Activated CD8-positive, alpha-beta memory T cell treated with anti-CD3 and anti-CD28 coated beads, Interleukin-2, amount 50 U/mL, for 48 hours (primary cell): ENCODE measurements at places on chromosomes 5 and 9.

DNA sequence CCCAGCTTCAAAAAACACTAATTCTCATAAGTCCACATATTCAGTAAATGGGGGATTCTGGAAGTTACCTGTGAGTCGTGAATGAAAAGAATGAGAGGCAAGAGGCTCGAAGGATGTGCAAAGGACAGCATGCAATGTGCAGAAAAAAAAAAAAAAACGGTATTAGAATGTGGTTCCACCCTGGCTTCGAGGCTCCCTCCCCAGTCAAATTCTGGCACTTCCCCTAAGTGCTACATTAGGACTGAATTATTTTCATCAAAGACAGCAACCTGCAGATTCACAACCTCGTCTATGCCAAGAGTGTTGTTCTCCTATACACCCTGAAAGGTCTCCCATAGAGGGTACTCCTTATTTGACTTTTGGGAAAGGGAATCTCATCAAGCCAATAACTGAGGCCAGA, 16.5 kb downstream of the CAPSL start:
- DNase-seq, result no peak

DNA sequence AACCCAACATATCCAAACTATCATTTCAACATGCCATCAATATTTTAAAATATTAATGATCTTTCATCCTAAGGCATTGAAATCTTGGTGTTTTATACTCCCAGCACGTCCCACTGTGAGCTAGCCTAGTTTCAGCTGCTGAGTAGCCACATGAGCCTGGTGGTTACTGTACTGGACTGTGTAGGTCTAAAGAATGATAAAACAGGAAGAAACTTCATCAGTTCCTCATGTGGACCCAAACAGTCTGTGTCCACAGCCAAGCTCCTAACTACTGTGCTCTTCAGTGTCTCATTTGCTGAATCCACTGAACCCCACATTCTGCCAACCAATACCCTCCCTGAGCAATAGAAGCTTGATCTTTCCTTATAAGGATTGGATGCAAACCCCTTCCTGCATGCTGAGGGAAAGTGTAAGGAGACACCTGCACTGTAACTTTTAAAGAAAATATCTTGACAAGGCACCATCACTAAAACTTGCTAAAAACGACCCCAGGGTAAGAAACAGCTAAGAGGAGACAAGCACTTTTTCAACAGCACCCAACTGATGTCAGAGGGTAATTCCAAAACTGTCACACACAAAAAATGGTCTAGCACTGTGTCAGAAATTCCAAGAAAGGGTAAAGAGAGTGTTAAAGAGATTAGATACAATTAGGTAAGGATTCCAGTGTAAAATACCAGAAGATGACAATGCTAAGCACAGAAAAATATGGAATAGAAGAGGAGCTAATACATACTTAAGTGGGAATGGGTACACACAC, 126.9 kb downstream of the SPOCK1 start:
- no peak for DNase-seq

DNA sequence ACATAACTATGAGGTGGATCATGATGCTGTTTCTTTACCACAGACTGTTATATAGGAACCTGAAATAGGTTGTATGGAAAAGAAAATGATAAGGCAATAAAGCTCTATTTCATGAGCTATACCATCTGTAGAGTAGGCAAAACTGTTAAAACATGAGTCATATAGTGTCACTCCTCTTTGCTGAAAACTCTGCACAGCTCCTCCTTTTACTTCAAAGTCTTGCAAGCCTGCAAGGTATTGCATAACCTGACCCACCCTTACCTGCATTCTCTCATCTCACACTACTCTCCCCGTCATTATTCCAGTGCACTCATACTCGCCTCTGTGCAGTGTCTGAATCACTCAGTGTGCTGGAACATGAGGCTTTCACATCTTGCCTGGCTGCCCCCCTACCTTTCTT, 790.1 kb downstream of the EFNA5 start:
- no peak for DNase-seq

DNA sequence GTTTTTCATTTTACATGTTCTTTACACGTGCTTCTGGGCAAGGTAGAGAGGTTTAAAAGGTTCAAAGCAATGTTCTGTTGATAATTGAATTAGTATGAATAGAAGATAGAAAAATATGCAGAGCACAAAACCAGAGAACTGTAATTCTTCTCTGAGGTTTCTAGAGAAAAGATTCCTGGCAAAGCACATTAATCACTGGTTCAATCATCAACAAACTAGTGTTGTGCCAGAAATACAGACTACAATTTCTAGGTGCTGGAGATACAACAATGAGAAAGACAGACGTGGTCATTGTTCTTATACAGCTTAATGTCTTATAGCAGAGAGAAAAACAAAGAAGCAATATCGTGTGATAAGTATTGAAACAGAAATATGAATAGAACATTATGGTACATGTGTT, 25.5 kb downstream of the MEGF9 start:
- no peak for DNase-seq

DNA sequence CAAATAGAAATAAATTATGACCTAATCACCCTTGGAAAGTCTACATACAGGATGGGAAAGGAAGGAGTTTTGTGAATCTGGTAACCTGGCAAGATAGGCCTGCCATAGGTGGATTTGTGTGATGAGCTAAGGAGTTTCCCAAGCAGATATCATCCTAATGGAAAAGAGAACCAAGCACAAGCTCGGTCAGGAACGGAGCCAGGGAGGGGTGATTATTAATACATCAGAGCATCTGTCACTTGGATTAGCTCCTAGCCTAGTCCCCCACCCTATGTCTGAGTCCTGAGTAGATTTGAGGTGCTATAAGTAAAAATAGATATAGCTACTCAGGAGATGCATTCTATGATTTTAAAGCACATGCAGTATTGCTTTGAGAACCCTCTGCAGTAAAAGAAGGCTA, 57.3 kb upstream of the SMARCA2 start:
- no peak for DNase-seq

DNA sequence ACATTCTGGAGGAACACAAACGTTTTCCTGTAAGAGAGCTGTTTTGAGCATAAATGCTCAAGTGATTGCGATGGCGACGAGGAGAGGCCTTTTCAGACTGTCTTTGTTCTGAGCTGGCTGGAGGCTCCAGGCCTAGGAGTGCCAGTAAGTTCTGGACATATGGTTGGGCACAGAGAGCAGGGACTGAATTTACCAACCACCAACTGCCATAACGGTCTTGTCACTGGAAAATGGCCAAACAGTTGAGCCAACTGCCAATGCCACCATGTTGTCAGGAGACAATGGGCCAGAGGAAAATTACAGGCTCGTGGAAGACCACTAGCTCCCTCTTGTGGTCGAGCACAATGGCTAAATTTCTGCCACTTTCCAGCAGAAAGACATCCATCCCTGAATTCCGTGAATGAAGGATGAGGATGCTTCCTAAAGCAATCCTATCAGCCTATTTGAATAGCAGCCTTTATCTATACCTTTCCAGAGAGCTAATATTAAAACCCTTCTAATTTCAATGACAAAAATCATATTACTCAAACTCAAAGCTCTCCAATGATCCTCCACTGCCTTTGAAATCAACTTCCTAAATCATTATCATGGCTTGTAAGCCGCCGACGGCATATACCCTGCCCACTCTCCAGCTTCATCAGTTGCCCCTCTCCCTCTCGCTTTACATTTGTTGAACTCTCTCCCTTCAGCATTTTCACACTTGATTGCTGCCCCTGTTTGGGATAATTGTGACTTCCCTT, 66.9 kb upstream of the GLIS3 start:
- peak; percentile 57 for DNase-seq

DNA sequence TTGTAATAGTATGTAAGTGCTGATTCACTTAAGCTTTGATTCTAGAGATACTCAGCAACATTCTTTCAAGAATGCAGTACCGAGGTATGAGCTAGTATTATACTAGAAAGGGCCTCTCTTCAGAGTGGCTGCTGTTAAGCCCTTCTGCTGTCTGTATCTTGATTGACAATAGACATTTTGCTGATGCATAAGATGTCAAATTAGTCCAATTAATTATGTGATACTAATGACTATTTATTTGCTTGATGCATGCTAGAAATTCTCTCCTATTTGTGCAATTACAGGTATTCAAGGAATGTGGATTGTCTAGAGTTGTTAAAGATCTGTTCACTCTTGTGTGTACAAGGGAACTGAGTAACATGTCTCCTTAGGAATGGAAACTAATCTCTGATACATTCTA, 92.3 kb upstream of the PTGER4 start:
- no peak for DNase-seq

GRCh38 chr9:22037954-22038690, 29.0 kb upstream of the CDKN2B start:
- DNase-seq, result no peak

DNA sequence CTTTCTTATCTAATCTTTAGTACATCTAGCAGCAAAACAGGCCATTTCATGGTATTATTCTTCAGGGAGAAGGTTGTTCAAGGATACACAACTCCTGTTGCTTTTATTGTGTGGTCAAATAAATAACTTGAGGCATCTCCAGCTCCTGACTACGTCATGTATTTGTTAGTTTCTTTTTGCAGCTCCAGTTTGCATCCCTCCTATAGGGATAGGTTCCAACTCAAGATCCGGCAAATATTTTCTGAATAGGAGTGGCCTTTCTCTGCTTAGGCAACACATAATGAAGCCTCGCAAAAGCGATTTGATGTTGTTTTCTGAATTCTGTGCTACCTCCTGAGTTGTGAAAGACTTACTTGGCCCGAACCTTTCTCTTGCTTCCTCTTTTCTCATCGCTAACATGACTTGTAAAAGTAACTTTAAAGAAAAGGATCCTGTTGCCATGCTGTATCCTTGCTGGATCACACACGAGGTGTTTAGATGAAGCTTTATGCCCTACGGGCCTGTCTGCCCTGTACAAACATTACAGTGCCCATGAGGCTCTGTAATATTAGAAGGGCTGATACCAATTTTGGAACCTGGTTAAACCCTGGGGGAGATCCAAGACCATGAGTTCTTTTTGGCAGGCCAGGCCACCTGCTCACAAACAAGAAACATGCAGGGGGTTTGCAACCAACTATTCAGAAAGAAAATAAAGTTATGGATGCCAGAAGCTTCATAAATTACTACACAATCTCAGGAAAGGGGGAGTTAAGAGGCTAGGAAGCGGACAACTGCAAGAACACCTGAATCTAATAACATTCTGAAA, 149.8 kb upstream of the FGF10 start:
- DNase-seq, result no peak

DNA sequence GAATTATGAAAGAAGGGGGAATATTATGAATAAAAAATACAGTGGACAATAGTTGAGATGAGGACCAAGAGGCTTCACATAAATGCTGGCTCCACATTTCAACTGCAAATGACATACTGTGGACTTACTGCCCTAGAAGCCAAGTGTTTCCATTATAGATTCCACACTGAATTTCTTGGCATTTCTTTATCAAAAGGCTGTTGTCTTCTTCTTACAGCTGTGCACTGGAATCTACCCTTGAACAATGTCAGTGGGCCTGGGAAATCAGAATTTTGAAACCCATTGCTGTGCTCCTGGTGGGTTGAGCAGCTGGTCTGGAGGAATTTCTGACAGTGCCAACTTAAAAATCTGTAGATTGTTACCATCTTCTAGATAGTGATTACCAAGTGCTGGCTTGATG, 49.9 kb downstream of the TNC start:
- DNase-seq, result no peak

DNA sequence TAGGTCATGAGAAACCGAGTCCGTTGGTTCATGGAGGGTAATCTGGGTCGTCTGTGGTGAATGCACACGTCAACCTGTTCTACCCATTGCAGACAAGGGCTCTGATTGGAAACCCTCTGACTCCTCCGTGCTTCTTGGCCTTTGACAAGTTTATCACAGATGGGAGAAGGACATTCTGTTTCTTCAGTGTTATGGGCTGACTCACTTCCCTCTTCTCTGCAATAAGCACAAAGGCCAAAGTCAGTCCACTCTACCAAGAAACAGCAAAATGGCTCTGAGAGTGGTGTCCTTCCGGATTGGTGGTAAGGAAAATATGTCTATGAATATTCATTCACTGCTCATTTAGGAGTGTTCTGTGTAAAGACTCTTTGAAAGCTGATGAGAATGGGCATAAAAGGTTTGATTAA, 89.3 kb downstream of the FEM1C start:
- no peak for DNase-seq

GRCh38 chr5:72860499-72860898, 44.0 kb downstream of the TNPO1 start:
- DNase-seq, result no peak

DNA sequence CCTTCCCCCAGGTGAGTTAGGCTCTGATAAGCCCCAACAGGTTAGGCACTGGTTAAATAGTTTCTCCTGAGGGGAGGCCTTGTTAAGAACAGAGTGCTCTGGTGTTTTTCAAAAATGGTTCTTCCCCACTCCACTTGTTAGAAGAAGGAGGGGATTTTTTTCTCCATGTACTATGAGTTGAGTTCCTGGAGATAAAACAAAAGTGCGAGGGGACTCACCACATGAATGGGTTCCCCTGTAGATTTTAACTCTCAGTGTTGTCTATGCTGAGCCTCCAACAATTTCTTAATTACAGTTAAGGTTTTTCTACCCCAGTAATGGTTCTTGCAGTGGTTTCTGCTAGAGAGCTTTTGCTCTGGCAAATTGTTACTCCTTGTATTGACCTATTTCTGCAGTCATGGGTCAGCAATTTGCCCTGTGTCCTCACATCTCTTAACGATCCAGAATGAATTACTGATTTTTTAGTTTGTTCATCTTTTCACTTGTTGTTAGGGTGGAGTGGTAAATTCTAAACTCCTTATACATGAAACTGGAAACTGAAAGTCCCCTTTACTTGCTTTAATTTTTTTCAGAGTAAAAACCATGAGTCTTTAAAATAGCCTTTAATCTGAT, 44.4 kb downstream of the SCAMP1 start:
- DNase-seq, result no peak

GRCh38 chr5:119532637-119533036, 80.3 kb downstream of the HSD17B4 start:
- no peak for DNase-seq

DNA sequence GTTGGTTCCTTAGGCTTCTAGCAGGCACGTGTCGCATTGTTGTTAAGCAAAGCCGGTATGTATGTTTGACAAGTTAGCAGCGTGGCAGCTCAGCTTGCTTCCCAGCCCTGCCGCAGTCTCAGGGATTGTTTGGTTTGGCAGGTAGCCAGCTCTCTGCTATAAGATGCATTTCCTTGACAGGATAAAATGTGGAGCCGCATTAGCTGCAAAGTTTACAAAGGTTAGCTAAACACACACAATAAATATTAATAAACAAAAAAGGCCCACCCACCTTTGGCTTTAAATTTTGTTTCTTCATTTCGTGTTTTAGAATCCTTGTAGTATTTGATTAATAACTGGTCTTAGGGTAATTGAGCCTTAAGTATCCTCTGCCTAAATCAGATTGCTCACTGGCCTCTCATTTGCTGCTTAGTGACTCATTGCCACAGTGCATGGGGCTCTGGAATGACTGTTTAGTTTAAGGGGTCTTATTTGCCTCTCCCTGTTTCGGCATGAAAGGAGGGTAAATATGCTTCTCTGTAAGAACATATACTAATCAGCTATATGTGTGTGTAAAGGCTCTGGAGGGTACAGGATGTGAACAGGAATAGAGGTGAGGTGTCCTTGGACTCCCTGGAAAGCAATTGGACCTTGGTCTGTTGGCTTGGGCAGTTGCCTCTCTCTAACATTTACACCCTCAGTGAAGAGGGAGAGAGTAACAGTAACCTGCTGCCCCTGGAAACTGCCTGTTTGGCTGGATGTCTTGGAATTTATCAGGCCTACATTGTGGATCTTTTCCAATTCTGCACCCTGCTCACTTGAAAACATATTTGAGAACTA, 122.0 kb downstream of the GDNF start:
- DNase-seq, result no peak

GRCh38 chr5:56673171-56673570, 142.2 kb upstream of the MAP3K1 start:
- no peak for DNase-seq

- DNase-seq, result no peak
Observed at GRCh38 chr5:32343058-32343672, 30.4 kb upstream of the MTMR12 start.
